ENCODE measurements at places on chromosomes 4 and X. TPM values are rescaled to one million over a fixed set of nuclear protein-coding genes. Genes with fewer than 3 reads are reported as not detected.

The TBC1D1 gene
- 67.6 TPM for total RNA-seq

The MND1 gene
- 36.1 TPM for total RNA-seq

The CT45A2 gene
- total RNA-seq, result not detected

- no peak for DNase-seq
Measured at GRCh38 chr4:93776386-93777080, 52.0 kb upstream of the ATOH1 start.

GRCh38 chrX:55715847-55716246 lies 1.7 kb upstream of the RRAGB start:
- no peak for DNase-seq
